Umbilical cord (tissue), 2 donors: ENCODE measurements at places on chromosomes 6 and 20.

- no peak for DNase-seq
Measured at GRCh38 chr6:90982051-90982450, 395.2 kb upstream of the MAP3K7 start.

- DNase-seq = no peak
Measured at GRCh38 chr6:41518118-41518517, 28.1 kb upstream of the FOXP4 start.

- no peak for DNase-seq
Measured at GRCh38 chr20:37927410-37928095, 24.6 kb downstream of the VSTM2L start.

- no peak for DNase-seq
Measured at GRCh38 chr20:49893242-49894072, 21.9 kb downstream of the SPATA2 start.

GRCh38 chr20:43749734-43750294 lies 23.0 kb upstream of the GTSF1L start:
- peak; percentile 35 for DNase-seq

DNA sequence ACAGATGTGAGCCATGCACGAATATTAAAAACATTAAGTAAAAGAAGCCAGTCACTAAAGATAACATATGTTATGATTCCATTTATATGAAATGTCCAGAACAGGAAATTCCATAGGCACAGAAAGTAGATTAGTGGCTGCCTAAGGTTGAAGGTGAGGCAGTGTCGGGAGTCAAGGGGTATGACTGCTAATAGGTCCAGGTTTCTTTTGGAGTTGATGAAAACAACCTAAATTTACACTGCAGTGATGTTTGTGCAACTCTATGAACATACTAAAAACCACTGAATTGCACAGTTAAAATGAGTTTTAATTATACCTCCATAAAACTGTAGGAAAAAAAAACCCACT lies 14.4 kb downstream of the SRPK1 start:
- DNase-seq = no peak

DNA sequence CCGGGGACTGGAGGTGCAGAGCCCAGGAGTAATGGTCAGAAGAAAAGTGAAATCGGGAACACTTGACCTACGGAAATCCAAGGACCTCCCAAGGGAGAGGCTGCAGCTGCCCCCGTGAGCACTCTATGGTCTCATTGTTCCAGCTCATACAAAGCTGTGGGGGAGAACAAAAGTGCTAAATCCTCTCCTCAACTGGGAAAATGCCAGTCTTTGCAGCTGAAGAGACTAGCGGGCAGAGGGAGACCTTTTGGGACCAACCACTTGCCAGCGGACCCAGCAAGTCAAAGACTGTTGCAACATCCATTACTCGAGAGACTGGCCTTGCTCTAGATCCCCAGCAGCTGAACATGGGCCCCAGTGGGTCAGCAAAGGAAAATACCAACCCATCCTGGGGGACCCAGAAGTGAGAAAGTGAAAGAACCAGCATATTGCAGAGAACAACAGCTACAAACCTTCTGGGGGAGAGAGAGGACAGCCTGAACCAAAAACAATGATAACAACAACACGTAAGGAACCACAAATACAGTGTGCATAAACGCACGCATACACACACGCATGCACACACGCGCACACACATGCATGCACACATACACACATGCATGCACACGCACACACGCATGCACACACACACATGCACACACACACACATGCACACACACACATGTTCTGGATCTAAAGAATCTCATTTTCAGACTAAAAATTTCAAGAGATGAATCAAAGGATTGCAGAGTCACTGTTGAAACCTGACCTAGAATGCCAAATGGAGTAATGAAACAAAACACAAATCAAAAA lies 24.7 kb upstream of the ELMO2 start:
- DNase-seq = no peak

DNA sequence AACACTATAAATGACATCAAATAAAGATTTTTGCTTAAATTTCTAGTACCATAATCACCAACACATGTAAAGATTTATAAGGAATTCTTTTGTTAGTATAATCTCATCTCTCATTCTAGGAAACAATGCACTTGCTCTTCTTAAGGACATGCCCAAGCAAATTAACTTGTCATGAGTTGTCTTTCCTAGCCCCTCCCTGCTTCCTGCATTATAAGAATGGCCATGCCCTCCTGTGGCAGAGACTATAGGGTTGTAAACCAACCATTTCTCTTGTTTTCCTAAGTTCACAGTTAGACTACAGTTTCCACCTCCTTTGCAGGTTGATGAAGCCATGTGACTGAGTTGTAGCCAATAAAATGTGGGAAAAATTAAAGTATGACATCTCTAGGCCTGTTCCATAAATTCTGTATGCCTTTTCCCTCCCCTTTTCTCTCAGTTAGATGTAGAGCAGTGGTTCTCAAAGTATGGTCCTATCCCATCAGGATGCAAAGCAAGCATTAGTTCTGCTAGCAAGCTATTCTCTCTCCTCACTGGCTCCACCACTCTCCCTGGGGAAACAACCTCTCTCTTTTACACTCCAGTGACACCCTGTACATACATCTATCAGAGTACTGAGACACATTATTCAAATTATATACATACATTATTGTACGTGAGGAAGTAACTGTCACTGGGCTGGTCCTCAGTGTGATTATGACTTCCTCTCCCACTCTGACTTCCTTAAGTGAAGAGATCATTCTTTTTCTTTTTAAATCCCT lies 295.0 kb downstream of the PKHD1 start:
- DNase-seq = no peak

DNA sequence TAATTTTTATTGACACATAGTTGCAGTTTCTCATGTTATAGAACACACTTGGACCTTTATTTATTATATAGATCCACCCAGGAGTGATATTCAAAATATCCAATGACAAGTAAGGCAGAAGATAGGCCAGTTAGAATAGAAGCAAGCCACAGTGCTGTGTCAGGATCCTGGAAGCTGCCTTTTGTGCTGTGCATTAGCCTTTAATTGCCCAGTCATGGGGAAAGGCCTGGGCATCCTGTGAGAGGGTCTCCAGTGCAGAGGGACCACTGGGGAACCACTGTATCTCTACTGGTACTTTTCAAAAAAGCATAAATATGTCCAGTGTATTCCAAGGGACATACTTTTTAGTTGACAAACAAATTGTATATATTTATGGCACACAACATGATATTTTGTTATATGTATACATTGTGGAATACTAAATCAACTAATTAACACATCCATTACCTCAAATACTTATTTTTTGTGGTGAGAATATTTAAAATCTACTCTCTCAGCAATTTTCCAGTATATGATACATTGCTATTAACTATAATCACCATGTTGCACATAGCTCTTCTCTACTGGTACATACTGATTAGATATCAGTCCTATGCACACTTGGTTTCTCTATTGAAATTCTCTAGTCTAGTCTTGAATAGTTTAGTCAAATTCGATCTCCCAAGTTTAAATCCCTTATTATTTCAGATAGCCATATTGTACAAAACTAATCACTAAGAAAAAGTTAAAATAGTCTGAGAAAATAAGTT lies 59.5 kb downstream of the CDC40 start:
- no peak for DNase-seq

GRCh38 chr6:36954262-36954931 lies at the start of gene PI16:
PI16 (plus strand) TSS chr6:36954738; CDS start chr6:36954761, 23 bp downstream.
- DNase-seq = peak; percentile 23

GRCh38 chr20:2179233-2179580 lies 77.6 kb downstream of the STK35 start:
- no peak for DNase-seq

DNA sequence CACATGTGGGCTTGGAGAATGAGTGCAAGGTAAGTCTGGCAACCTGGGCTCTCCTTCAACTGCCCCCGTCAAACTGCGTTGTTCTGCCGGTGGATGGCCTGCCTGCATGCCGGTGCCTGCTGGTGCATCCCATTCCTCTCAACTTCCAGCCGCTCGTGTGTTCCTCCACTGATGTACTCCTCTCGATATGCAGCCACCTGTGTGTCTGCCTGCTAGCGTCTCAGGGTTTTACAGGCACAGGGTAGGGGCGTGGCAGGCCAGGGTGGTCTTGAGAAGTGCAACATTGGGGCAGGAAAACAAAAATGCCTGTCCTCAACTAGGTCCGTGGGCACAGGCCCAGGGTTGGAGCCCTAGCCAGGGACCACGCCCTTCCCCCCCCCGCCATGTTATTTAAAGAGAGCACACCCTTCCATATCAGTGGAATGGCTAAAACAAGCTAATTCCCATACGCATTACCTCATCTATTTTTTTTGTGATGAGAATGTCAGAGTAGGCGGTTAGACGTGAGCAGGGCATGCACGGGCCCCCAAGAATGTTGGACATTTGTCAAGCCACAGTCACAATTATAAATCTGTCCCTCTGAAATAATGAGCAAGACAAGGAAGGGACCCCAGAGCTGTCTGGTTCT lies 33.2 kb downstream of the SERPINB6 start:
- DNase-seq = no peak

- DNase-seq = no peak
Measured at GRCh38 chr6:78850621-78851020, 16.7 kb upstream of the IRAK1BP1 start.

- DNase-seq = peak; percentile 63
Measured at GRCh38 chr20:52677216-52677615, 294.9 kb upstream of the TSHZ2 start.

GRCh38 chr6:88499436-88499835 lies 333.3 kb upstream of the CNR1 start:
- DNase-seq = no peak

DNA sequence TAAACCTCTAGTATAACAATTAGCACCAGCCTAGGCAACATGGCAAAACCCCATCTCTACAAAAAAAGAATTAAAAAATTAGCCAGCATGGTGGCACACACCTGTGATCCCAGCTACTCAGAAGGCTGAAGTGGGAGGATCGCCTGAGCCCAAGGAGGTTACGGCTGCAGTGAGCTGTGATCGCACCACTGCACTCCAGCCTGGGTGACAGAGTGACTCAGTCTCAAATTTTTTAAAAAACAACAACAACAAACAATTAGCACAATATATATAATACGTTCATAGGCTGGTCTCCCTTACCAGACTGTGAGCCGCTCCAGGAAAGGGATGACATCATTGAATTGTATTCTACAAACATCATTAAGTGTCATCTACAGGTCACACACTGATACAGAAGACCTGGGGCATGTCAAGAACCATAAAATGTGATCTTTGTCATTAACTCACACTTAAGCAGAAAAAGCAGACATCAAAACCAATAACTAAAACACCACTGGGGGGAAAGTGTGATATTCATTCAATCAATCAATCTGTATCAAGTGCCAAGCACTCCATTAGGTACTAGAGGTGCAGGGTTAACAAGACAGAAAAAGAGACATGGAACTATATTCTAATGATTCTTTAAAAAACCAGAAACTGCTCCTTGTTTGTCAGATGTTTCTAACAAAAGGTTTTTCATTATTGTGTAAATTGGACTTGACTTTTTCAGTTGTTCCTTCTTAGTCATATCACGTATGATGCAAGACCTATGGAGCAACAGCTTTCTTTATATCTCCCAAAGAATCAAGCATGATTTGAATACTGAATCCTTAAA lies 17.8 kb downstream of the MAP3K5 start:
- no peak for DNase-seq

DNA sequence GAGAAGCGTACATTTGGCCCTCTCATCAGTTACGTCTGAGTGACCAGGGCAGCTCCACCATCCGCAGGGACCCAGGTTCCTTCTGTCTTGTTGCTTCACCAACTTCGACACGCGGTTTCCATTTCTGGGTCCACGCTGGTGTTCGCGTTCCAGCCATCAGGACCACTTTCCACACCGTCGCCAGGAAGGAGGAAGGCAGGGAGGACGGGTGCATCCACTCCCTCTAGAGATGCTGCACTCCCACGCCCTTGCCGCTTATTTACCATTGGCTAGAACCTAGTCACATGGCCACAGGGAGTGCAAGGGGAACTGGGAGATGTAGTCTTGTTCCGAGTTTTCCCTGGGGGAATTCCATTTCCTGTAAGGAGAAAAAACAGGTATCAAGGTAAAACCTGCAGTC lies 33.2 kb upstream of the SNX9 start:
- no peak for DNase-seq

GRCh38 chr20:36861875-36862801 lies 13.8 kb upstream of the TLDC2 start:
- peak; percentile 94 for DNase-seq

GRCh38 chr6:38517005-38517404 lies 122.7 kb downstream of the BTBD9 start:
- DNase-seq = peak; percentile 81

- no peak for DNase-seq
Measured at GRCh38 chr20:38714308-38714707, 10.0 kb upstream of the SLC32A1 start.

DNA sequence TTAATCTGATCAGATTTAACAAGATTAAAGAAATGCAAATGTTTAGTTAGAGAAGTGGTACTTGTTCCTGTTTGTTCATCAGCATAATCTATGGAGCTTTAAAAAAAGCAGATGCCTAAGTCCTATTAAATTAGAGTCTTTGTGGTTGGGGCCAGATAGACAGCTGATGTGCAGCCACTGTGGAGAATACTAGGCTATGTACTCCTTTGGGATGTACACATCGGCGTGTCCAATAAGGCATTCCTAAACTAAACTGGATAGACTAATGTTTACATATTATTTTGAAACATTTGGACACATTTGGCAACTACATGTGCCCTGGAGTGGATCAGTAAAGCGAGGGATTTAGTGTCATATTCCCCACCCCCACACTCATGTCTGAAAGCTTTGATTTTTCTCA lies 459.5 kb downstream of the LMBRD1 start:
- DNase-seq = no peak

- DNase-seq = no peak
Measured at GRCh38 chr20:19172637-19173036, 39.8 kb upstream of the SLC24A3 start.

DNA sequence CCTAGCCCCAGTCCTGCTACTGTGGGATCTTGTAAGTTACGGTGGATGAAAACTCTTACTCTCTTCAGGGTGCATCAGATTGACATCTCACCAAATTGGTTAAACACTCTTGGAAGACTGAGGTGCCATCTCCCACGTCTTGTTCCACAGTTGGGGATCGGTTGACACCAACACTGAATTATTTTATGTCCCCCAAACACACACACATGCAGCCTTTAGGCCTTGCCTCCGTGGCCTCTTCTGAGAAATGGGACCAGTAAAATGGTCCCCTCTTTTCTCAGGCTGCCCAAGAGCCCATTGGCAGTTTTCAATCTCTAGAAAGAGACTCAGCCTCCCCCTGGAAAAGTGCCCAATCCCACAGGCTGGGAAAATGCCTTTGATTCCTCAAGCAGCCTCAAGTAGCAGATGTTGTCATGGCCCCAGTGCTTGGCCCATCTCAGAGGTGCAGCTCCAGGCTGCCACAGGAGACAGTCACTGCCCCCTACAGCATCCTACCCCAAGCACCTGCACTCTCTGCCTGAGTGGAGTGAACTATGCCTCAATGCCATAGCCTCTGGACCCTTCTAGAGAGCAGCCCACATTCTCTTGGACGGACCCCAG lies 163.9 kb downstream of the ANKRD60 start:
- no peak for DNase-seq

DNA sequence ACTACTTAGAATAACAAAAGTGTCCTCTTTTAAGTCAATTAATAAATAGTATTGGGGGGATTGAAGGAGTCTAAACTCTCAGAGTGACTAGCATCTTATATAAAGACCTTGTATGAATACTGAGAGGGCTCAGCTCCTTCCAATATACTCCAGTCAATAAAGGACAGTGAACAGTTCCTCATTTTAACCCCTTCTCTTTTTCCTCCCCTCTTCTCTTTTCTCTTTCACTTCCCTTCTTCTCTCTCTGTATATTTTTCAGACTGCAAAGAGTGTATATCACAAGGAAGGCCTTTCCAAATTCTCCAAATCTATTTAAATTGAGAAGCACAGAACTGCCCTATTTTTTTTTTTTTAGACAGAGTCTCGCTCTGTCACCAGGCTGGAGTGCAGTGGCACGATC lies 99.5 kb downstream of the CD164 start:
- DNase-seq = no peak
